ENCODE measurements at places on chromosomes 5 and 9.

DNA sequence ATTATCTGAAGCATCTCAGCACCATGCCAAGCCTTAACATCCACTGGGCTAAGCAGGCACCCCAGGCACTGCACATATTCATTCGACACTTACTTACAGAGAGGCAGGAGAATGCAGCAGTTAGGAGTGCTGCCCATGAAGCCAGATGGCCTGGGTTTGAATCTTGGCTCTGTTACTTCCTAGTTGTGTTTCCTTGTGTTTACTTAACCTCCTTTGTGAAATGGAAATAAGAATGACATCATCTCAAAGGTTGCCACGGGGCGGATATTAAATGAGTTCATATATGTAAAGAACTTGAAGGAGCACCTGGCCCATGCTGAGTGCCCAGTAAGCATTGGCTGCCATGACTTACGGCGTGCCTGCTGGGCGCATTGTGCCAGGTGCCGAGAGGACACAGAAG lies 565.2 kb downstream of the CDK5RAP2 start:
- DNase-seq: no peak

DNA sequence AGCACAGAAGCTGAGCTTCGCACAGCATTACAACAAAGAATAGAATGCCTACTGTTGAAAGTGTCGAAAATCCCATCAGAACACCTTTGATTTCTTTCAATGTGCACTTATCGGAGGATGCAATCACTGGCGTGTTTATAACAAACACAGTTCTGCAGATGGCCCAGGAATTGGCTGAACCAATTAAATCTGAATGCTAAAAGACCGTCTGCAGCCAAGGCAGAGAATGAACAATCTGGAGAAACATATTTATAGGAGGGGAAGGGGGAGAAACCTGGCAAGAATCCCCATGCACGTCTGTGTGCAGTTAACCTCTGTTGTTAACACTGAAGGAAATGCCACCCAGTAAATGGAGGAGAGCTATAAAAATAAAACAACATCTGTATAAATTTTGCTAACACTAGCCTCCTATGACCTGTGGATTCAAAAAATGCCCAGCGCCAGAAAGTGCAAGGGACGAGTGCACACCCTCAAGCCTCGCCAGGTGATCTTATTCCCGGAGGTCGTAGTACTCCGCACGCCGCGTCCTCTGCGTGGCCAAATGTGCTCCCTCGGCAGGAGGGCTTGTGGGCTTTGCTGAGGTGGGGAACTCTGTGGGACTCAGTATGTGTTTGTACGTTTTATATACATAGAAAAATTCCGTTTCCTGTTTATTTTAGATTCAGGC lies 56.8 kb downstream of the PTCH1 start:
- DNase-seq: no peak

DNA sequence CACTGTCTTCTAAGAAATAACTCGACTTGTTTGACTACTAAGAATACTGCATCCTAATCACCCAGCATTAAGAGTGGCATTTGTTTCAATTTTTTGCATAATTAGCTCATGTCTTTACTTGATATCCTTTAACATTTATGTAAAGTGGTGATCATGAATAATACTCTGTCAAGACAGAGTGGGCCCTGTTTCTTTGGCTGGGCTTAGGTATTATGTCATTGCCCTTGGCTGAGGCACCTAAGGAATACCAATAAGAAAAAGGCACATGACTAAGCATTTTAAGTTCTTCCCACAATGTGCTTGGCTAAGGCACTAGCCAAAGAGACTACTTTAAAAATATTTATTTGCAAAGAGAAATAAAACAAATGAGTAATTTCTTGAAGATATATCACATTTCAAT lies 308.1 kb downstream of the CTNND2 start:
- DNase-seq: no peak

DNA sequence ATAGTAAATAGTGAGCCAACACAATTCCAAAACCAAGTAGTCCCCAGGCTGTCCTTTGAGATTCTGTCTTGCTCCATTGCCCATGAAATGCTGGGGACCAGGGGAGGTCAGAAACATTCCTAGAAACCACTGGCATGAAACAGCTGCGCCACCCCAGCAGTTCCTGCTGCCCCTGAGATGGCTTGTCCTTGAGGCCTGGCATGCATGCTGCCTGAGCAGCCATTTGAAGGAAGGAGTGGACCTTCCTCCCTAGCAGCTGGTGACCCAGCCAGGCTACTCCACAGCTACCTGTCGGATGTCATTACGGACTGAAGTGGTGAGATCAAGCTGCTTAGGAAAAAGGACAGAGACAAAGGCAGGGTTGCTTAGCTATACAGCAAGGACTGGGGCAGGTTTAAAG lies 260.6 kb downstream of the DENND1A start:
- no peak for DNase-seq

DNA sequence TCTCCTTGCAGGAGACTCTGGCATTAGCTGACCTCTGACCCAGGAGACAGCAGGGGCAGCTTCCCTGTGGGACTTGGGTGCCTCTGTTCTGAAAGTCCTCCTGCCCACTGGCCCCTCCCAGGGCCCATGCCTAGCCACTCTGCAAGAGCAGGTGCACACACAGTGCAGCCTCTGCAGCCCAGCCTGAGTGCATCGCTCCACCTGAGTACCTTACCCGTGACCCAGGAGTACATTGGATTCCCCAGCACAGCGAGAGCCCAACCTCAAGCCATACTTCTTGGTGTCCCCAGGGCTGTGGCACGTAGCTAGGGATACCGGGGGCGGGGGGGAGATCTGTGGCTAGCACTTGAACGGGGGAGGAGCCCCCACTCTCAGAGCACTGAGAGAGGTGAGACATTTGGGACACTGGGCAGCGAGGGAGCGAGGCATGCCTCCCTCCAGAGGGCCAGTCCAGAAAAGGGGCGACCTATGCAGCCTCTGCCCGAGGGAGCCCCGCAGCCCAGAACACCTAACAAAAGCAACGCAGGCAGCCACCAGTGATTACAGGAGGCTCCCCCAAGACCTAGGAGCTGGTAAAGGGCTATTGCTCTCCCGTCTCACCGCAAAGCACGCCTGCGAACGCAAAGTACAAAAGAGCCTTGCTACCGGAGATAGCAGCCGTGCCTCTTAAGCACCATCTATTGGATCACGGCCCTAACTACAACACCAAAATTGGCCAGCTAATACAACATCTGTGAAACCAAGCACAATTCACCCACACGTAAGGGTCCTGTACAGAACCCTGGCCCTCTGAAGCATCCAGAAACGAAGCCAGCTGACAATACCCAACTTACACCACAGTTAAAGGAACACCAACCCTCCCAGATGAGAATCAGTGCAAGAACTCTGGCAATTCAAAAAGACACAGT lies 826 bp upstream of the PRDM9 start:
- DNase-seq: no peak

DNA sequence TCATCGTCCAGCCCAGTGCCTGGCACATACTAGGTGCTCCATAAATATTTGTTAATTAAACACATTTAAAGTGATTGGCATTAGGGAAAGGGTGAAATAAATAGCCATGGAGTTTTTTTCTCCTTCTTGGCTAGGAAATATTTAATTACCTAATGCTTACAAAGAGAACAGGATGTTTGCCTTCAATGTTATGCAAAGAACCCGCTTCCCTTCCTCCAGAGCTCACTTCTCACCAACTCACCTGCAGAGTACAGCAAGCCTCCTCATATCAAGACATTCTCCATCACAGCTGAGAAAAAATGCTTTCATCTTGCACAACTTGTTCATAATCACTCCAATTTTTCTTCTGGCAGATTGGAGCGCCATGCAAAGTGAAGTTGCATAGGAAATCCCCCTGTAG lies 161.7 kb upstream of the STK32A start:
- no peak for DNase-seq

DNA sequence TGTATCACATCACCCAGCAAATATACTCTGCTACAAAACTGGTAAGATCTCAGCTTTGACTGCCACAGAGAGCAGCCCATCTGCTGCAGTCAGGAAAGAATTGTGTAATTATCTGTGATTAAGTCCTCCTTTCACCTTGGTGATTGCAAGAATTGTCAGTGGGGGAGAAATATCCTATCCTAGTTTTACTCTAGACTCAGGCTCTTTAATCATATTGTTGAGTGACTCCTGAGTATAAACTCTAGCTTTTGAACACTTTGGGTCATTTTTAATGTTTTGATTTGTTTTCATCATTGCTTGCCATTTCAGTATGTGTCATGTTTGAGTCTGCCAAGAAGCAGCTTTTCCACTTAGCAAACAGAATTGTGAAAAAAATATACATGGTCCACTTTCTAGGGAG lies 32.1 kb downstream of the VCAN start:
- DNase-seq: no peak

GRCh38 chr5:134171972-134172371 lies 4.8 kb downstream of the SKP1 start:
- no peak for DNase-seq

GRCh38 chr5:1020452-1020961 lies 11.9 kb downstream of the NKD2 start:
- DNase-seq: no peak

DNA sequence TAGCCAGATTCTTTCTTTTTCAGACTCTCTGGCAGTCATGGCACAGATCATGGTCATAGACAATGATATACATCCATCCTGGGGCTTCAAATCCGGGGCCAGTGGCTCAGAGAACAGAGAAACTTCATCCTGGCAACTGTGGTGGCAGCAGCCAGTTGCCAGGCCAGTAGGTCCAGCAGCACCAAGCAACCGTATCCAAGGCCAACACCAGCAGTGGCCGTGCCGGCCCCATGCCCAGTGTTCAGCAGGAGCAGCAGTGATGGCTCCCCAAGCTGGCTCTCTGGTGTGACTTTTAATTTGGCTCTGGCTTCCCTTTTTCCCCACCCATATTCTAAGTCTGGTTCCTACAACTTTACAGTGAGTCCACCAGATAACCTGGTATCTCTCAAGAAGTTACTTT lies 300.5 kb downstream of the DEPDC1B start:
- no peak for DNase-seq

GRCh38 chr9:92538541-92538940 lies 2.8 kb upstream of the ECM2 start:
- DNase-seq: no peak

- DNase-seq: no peak
Observed at GRCh38 chr5:88145611-88146467, 122.8 kb downstream of the TMEM161B start.

- DNase-seq: no peak
Observed at GRCh38 chr5:17156463-17156862, 61.0 kb upstream of the BASP1 start.

- no peak for DNase-seq
Observed at GRCh38 chr5:178644826-178645545, 18.1 kb upstream of the CLK4 start.

DNA sequence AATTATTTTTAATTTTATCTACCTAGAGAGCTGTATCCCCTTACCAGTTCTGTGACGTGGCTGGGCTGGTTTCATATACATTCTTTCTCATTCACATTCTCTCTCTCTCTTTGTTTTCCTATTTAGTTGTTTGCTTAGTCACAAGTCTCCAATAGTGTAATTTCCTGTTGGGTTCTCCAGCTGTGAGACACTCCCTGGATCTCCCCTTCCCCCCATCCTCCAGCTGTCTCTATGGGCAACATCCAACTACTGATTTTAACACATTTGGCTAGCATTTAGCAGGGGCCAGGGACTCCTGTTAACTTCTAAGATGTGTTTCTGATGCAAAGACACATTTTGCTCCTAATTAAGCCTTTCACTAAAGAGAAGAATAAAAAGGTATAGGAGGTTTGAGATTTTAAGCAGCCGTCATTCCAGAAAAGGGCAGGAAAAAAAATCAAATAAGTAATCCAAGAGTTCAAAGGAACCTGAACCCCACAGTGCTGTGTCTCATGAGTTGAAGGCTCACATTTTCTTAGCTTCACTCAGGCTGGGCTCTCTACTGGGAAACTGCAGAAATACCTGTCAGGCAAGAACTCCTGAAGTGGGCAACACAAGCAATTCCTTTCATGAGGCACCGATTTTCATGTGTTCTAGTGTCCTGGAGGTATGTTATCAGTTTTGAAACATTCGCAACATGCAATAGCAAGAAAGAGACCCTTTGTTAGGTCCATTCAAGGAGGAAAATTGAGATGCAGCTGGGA lies 198.7 kb upstream of the C9orf72 start:
- DNase-seq: no peak

- no peak for DNase-seq
Observed at GRCh38 chr5:149422366-149423048, 43.4 kb upstream of the IL17B start.

DNA sequence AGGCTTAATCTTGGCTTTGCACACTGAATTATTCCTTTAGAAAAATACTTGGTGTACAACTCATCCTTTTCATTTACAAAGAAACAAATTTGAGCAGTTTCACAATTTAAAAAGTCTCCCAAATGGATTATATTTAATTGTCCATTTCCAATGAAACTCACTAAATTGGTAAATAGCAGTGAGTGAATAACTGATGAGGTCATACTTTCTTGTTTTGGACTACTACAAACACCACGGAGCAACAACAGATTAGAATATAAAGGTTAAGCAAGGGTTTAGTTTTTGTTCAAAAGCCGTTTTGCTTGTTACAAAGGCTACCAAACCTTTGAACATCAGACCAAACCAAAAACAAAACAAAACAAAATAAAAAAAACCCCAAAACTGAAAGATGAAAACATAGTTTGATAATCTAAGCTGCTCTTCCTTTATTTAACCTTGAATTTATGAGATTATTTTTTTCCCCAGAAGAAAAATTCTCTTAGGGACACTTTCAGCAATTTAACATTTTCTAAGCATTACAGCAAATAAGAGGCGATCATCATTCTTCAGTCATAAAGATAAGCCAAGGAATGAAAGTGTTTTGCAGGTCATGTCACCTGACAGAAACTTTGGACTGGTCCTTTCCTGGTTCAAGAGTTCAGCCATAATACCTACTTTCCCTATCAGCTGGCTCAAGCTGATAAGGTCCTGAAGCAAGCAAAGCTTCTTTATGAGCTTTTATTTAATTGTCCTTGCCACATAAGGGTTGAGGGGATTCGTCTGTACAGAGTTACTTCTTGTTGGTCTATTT lies 99.7 kb upstream of the CDKN2B start:
- DNase-seq: no peak

Data from stimulated activated CD4-positive, alpha-beta T cell treated with anti-CD3 and anti-CD28 coated beads, Interleukin-1b, Interleukin-23, amount 100 ng/mL, for 1 hour (primary cell).